Stimulated activated CD8-positive, alpha-beta memory T cell treated with anti-CD3 and anti-CD28 coated beads, Interleukin-15, amount 100 ng/mL, for 48 hours (primary cell): ENCODE measurements at places on chromosomes 3 and 15.

GRCh38 chr3:172591876-172592771 is 68.9 kb upstream of the TNFSF10 start:
- peak; percentile 86 for DNase-seq

GRCh38 chr15:96314518-96314917 is 16.0 kb upstream of the NR2F2 start:
- DNase-seq, result no peak

- no peak for DNase-seq
These were observed 186.3 kb downstream of the SATB1 start for GRCh38 chr3:18238746-18239331.

- no peak for DNase-seq
These were observed 280.5 kb downstream of the GAP43 start for GRCh38 chr3:115903843-115904242.
